ENCODE measurements at places on chromosomes 4 and X.

DNA sequence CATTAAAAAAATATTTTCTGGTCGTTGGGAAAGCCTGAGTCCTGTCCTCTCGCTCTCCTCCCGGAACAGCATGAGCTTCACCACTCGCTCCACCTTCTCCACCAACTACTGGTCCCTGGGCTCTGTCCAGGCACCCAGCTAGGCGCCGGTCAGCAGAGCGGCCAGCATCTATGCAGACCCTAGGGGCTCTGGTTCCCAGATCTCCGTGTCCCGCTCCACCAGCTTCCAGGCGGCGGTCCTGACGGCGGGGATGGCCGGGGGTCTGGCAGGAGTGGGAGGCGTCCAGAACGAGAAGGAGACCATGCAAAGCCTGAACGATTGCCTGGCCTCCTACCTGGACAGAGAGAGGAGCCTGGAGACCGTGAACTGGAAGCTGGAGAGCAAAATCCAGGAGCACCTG, 807.2 kb upstream of the NDST4 start:
- no peak for DNase-seq

- DNase-seq = no peak
Observed at GRCh38 chr4:121272526-121272925, 108.3 kb downstream of the QRFPR start.

- DNase-seq = no peak
Observed at GRCh38 chr4:64846417-64846816, 437.2 kb upstream of the TECRL start.

DNA sequence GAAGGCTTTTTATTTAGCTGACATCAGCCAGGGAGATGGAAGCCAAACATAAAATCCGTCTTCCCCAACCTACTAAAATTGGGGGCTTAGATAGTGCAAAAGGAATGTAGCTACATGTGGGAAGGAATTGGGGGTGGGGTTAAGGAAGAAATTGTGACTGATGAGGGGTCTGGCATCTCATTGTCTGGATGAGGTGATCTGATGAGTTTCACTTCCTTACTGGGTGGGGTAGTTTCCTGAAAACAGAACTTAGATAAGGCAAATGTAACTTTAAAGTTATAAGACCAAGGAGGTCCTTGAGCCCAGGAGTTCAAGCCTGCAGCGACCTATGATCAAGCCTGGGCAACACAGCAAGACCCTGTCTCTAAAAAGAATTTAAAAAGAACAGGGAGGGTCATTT, 105.5 kb upstream of the NEIL3 start:
- no peak for DNase-seq

GRCh38 chr4:186958726-186959350, 235.2 kb upstream of the FAT1 start:
- DNase-seq = no peak

- no peak for DNase-seq
Observed at GRCh38 chr4:176818531-176818930, 25.8 kb upstream of the VEGFC start.

DNA sequence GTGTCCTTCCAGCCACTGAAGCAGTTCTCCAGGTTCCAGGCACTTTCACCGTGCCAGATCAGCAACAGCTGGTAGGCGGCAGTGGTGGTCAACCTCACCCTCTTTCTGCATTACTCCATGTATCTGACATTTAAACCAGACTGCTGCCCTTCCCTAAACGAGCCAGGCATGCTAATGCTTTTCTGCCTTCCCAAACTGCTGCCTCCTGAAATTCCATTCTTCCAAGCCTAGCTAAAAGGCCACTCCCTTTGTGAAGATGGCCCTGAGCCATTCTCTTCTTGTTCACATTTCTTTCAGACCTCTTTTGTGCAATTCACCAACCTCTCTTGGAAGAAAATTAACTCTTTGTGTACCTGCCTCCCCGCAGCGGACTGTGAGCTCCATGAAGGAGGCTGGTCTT, 73.7 kb downstream of the CHST7 start:
- no peak for DNase-seq

Data from activated T-helper 1 cell treated with anti-CD3 and anti-CD28 coated beads, Interleukin-12 subunit alpha, Interleukin-12 subunit beta, Interleukin-2, Interleukin-4 antibody, amounts not matched to agents 30 ng/mL and 10 ng/mL and 1 ng/mL, durations not matched to agents 14 hours and 24 hours and 36 hours (primary cell).